Karpas-422 (cell line): ENCODE measurements at places on chromosomes 7 and 10. TPM values are rescaled to one million over a fixed set of nuclear protein-coding genes. Genes with fewer than 3 reads are reported as not detected.

DNA sequence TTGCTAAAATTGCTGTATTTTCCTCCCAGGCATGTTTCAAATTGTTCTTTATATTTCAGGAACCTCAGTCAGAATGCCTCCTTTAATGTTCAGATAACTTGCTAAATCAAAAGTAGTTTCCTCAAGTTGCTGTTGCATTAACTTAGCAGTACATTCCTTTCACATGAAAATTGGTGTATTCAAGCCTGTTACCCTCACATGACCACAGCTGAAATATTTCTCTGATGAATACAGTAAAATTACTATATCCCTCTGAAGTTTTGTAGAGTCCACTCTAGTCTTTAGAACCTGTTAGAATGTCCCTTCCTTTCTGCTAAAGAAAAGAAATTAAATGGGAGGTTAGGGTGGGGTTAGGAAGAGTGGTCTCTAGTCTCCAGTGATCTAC lies 24.5 kb upstream of the C1GALT1 start:
- DNase-seq, result peak; percentile 17

GRCh38 chr10:25455980-25456567 lies 281.3 kb downstream of the GPR158 start:
- DNase-seq, result no peak

- no peak for DNase-seq
Observed at GRCh38 chr10:125451319-125451718, 231.6 kb downstream of the TEX36 start.

DNA sequence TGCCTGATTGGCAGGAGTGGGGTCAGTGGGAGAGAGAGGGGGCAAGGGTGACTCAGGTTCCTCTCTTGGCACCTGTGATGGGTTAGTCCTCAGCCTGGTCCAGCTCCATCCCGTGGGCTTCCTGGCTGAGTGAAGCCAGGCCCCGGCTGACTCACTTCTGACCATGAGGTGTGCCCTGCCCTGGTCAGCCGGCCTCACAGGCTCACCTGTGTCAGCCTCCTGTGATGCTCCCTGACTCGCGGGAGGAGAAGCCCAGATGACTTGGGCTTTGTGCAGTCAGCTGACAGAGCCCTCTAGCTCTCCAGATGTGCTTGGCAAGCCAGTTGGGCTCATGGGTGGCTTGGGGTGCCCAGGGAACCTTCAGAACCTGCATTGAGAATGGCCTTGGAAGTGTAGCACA lies 16.0 kb upstream of the PPIF start:
- no peak for DNase-seq

DNA sequence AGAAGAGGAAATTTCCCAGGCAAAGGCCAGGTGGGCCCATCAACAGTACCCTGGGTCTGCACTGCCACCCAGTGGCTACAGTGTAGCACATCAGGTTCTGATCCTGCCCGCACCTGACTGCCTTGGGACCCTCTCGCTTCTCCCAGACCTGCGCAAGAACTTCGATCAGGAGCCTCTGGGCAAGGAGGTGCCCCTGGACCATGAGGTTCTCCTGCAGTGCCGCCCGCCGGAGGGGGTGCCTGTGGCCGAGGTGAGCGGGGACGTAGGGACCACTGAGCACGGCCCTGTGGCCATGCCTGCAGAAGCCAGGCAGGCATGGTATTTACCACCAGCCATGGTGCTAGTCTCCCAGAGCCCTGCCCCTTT lies 33.9 kb upstream of the SLC29A3 start:
- peak; percentile 76 for DNase-seq

DNA sequence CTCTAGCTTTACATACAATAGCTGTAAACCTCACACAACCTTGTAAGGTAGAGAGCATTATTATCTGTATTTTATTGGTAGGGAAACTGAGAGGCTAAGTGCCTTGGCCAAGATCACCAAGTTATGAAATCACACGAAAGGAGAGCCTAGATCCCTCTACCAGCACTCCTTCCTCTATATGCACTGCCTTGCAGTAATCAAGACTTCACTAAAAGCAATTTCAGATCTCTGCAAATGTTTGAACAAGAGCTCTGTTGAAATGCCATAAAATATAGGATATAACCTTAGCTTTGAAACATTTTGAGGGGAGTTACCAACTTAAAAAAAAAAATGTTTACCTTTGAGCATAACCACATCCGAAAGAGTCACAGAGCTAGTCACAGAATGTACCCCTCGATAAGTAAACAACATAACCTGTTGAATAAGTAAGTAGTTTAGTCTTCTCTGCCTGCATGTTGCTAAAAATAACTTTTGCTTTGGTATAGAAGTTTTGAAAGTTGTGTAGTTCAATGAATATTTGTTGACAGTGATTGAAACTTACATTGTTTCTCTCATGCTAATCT lies 709.4 kb downstream of the AUTS2 start:
- no peak for DNase-seq

- no peak for DNase-seq
Observed at GRCh38 chr10:113452146-113452845, 100.6 kb upstream of the HABP2 start.

DNA sequence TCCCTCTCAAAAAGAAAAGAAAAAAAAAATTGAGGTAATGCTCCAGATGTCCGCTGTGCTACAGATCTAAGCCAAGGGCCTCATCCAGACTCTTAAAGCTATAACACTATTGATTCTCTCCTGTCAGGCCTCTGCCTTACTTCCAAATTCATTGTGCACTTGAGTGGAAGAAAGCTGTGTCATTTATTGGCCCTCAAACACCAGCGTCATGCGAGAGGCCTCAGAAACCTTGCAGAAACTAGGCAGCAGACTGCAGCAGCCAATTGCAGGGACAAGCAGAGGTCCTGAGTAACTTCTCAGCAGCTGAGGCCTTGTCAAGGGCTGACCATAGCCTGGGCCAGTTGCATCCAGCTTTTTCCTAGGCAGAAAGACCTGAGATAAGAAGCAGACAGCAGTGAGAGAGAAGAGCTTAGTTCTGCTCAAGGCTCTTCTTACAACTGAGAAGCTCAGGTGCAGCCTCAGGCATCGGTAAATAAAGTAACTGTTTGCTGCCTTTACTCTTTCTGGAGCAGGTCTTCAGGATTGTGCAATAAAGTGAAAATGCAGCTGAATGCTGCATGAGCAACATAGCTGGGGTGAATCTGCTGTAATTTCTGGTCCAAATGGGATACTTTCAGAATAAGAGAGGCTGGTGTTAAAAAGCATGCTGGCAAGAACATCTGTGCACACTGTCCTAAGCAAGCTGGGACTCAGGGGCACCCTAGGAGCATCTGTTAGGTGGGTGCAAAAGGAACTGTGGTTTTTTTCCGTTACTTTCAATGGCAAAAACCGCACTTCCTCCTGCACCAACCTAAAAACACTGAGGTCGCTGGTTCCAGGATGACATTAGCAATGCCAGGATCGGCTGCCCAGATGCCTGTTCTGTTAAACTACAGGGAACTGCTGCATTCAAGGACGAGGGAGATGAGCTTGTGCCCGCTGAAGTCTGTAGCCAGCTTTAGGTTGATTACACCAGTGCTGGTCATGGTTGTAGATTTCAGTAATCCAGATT lies 181.8 kb upstream of the PFKP start:
- DNase-seq, result peak; percentile 88

DNA sequence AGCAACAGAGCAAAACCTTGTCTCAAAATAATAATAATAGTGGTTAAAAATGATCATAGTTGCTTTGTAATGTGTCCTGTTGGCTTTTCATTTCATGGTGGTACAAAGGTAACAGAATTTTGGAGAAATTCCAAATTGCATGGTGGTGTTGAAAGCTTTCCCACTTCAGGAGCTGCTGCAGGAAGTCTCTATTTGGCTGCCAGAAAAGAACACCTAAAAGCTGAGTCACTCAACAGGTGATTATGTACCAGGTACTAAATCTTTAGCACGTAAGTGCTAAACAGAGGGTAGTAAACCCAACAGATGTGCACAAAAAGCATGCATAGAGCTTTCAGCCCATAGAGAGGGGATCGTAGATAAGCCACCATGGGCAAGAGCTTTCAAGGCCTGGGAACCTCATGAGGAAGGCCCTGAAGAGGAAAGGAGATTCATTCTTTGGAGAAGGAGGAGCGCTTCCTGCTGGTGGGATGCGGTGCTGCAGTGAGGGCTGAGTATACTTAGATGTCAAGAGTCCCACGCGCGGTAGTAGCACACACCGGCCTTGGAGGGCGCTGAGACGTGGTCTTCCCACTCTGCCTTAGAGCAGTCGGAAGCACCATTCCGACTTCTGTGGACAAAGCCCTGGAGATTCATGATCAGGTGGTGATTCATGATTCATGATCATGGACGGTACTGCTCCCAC lies 118.7 kb downstream of the RALA start:
- DNase-seq, result peak; percentile 78

GRCh38 chr7:84025332-84025927 lies 169.2 kb downstream of the SEMA3A start:
- DNase-seq, result no peak

GRCh38 chr7:14579971-14580370 lies 322.6 kb downstream of the DGKB start:
- no peak for DNase-seq

DNA sequence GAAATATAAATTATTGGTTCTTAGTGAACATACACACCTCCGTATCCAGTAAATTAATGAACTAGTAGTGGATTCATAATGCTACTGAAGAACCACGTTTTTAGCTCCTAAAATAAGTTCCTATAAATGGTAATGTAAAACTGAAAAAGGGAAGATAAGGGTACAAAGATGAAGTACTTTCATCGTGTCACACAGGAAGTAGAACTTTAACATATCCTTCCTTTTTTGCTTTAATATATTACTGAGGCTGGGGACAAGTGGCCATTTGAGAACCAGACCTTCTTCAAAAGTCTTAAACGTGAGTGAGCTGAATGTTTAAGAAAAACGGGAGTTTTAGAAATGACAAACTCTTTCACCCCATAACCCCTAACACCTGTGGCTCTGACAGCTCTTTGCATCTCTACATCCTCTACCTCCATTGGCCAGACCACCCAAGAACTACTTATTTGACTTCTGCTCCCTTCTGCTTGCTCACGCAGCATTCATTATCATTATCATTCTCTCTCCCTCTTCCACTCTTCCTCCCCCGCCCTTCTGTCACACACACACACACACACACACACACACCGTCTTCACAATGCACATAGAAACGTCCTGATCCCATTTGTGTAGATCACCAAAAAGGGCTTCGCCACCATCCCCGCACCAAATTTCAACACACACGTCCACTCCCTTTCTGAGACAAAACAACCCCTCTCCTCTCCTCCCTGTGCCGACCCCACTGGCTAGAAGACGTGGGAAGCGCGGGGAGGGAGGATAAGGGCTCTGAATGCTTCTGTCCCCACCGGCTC lies 677 bp downstream of the SKAP2 start:
- DNase-seq, result peak; percentile 74

DNA sequence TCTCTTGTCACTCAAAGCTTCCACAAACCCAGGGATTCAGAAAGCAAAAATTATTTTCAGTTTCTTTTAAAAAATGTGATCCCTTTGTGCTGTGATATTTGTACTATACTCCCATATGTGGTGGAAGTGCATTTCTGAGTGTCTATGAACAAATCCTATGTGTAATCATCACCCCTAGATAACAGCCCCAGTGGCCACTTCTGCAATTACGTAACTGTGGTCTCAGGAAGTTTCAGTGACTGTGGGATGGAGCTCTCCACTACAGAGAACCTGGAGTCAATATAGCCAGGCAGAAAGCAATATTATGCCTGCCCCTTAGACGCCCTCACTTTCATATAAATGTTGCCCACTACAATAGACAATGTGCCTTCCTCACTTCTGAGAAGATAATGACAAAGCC lies 1101.7 kb upstream of the GHITM start:
- DNase-seq, result no peak

DNA sequence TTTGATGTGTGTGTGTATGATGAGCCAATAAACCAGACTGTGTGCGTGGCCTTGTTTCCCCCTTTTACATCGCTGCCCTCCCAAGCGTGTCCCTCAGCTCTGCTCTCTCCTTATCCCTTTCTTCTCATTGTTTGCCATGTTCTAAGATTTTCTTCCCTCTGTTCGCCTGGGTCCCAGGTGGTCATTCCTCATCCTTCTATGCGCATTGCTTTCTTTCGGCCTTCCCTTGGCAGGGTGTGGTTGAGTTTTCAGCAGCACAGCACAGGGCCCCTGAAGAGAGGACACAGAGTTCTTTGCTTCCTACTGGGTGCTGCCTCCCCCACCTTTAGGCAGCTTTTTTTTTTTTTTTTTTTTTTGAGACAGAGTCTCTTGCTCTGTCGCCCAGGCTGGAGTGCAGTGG lies 23.1 kb downstream of the GBX1 start:
- DNase-seq, result no peak

The PRR15 gene
- total RNA-seq, result not detected in 2 replicates

The CALML5 gene
- total RNA-seq, result not detected in 2 replicates

The LRRD1 gene
- not detected in 2 replicates for total RNA-seq

The CTAGE4 gene
- total RNA-seq, result not detected in 2 replicates
